Umbilical cord (tissue), 2 donors: ENCODE measurements at places on chromosomes 5 and 9.

DNA sequence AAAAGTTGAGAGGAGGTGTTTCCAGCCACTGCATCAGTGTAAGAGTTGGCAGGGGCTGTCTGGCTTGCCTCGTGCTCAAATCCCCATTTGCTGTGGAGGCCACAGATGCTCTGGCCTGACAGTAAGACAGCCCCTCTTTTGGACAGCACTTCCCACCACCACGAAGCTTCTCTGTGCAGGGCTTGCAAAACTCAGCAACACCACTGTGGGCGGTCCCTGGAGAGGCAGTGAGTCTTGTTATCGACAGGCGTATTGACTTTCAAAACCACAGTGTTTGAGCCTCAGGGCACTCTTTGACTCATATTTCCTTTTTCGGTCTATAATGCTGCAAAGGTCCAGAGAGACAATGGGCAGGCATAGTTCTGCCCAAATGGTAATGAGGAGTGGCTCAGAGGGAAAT lies 539.5 kb downstream of the EBF1 start:
- DNase-seq, result no peak

DNA sequence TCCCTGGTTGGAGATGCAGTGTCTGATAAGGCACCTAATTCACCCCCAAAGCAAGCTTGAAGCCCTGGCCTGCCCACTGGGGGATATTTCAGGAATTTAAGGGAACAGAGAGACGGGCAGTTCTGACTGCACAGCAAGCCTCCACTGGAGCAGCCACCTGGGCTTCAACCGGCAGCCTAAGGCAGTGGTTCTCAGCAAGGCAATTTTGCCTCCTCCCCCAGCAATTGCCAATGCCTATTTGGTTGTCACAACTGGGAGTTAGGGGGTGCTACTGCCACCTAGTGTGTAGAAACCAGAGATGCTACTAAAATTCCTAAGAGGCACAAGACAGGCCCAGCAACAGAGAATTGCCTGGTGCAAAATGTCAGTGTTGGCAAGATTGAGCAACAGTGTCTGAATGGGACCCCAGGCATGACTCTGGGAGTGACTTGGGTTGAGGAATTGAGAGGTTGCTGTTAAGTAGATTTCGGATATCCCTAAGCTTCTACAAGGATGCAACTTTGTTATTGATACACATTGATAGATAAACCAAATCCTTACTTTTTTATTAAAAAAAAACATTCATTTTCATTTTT lies 58.7 kb upstream of the CTSL start:
- DNase-seq, result no peak

DNA sequence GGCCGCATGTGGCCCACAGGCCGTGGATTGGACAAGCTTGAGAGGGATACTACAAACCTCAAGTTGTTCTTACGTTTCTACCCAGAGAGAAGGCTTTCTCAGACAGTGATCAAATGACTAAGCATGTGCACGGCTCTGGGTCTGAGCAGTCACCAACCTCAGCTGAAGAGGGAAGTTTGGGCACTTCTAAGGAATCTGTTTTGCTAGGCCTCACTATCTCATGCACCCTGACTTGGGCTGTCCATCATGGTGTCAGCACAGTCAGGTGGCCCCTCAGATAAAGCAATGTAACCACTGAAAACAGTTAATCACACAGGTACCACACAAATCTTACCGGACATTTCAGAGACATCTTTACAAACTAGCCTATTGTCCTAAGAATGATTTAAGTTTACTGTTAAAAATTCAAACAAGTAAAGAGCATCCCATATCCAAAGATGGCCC lies 24.6 kb downstream of the CSF2 start:
- DNase-seq, result no peak

DNA sequence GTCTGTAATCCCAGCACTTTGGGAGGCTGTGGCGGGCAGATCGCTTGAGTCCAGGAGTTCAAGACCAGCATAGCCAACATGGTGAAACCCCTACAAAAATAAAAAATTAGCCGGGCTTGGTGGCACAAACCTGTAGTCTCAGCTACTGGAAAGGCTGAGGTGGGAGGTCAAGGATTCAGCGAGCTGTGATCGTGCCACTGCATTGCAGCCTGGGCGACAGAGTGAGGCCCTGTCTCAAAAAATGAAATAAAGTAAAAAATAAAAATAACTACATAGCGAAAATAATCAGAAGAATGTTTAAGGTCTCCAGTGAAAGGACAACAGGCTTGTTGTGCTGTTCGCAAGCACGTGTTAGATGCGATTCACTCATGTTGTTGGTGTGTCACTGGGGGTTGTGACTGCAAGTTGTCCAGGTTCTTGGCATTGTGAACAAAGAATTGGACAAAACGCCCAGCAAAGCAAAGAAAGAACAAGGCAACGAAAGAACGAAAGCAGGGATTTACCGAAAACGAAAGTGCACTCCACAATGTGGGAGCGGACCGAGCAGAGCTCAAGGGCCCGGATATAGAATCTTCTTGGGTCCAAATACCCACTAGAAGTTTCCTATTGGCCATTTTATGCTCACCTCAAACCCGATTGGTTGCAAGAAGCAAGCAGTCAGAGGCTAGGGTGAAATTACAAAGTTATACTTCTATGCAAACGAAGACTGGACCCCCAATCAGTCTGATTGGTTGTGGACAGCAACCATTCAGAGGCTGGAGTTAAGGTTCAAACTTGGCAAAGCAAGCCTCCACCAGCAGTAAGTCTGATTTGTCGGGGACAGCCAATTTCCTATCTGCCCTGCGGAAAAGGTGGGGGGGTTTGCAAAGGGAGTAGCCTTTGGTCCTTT lies 844 bp upstream of the MCCC2 start:
- DNase-seq, result no peak

DNA sequence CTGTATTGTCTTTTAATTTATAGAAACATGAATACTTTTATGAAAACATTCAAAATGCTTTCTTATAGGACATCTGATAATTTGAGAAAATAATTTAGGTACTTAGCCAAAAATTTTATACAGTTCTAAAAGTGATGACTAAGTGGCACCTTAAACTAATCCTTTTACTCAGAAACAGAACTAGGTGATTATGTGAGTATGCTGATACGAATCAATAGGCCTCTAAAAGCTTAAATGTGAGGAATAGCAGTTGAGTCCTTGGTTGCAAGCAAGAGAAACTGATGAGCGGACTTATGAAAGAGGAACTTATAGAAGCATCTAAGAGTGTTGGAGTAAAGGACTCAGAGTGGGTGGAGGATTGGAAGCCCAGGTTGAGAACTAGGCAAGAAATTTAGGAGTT lies 26.4 kb downstream of the ANXA1 start:
- no peak for DNase-seq

DNA sequence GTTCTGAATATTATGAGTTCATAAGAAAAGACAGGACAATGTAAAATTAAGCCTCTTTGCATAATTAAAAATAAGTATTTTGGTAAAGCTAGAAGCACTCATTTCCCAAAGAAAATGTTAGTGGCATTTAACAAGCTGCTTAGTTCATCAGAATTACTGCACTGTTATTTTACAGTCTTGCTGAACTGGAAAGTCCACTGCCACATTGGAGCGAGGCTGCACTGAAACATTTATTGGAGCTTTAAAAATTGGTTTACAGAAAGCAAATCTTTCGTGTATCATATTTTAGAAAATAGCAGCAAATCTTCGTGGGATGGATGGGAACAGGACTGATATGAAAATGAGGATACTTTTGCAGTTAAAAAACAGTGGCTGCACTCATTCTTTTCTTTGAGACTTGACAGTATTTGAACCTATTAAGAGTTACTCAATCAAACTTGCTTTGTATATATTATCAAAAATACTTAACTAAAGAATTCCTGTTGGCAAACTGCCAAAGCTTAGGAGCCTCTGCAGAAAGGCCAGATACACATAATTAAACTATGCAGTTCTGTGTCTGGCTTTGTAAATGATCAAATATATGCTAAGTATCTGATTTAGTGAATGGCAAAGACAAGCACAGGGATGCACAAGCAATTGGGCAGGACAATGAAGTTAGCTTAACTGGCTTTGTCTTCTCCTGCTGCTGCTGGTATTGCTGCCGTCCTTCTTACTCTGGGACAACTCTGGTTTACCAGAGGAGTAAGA lies 16.5 kb upstream of the FBXL7 start:
- peak; percentile 56 for DNase-seq

DNA sequence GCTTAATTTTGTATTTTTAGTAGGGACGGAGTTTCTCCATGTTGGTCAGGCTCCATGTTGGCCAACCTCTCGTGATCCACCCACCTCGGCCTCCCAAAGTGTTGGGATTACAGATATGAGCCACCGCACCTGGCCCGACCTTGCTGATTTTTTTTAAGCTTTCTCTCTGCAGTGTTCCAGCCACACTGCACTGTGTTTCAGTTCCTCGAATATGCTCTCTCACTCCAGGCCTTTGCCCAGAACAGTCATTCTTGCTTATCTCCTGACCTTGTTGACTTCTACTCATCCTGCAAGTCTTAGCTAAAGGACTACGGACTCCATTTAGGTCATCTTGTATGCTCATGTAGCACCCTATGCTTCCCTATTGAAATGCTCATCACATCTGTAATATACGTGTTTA lies 3.3 kb downstream of the SNAPC3 start:
- DNase-seq, result no peak

DNA sequence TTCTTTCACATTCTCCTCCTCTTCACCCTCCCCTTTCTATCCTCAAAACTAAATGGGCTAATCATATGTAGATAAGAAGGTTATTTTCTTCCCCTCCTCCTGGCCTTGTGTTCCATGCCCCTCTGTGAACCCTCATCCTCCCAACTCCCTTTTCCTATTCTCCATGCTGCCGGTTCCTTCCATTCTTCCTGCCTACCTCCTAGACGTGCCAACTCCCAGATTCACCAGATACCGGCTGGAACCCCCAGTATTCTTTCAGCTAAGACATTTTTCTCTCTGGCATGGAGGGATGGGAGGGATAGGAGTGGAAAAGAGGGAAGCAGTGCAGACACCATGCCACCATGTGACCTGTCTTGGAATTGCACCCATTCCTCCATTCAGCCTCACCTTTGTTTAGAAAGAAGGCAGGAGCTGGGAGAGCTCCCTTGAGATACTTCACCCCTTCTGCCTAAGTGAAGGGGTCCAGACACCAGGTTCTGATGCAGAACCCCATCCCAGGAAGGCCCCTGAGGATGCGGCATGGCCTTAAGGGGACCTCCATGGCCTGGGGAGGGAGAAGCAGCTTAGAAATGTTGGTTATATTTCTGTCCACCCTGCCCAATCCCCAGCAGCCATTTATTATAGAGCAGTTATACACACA lies 4.8 kb downstream of the DNAJB5 start:
- peak; percentile 62 for DNase-seq

DNA sequence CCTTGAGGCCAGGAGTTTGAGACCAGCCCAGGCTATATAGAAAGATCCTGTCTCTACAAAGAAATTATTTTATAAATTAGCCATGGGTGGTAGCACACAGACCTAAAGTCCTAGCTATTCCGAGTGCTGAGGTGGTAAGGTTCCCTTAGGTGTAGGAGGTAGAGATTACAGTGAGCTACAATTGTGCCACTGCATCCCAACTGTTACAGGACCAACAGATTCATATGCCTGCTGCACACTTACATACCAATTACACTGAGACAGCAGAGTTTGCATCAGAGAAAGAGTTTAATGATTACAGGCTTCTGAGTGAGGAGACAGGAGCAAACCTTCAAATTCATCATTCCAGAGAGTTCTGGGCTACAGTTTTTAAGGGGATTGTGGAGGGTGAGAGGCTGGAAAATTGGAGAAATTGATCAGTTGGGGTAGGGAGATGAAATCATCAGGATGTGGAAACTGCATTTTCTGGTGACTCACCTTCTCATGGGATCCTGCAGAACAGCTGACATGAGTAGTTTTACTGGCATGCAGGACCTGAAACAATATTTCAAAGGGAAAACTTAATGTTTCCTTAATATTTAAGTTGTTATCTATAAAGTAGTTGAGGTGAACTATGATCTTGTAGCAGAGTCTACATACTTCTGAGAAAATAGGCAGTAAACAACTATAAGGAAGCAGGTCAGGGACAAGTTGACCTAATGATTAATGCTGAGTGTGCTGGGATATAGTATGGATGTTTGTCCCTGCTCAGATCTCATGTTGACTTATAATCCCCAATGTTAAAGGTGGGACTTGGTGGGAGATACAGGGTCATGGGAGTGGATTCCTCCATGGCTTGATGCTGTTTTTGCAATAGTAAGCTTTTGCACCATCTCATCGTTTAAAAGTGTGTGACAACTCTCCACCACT lies 54.7 kb downstream of the ANXA2R start:
- no peak for DNase-seq

DNA sequence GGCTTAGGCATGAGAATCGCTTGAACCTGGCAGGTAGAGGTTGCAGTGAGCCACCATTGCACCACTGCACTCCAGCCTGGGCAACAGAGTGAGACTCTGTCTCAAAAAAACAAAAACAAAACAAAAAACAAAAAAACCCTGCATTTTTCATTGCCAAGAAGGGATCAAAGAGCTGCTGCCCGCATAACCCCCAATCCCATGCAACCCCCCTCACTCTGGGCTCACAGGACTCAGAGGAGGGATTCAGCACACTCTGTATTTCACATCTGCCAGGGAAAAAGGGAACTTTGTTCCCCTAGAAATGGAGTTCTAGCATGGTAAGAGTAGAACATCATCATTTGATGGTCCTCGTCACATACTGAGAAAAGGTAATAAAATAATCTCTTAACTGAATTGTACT lies 153.9 kb upstream of the GNA14 start:
- DNase-seq, result no peak
